ENCODE measurements at places on chromosomes 5 and 9. TPM values are rescaled to one million over a fixed set of nuclear protein-coding genes. Genes with fewer than 3 reads are reported as not detected.

DNA sequence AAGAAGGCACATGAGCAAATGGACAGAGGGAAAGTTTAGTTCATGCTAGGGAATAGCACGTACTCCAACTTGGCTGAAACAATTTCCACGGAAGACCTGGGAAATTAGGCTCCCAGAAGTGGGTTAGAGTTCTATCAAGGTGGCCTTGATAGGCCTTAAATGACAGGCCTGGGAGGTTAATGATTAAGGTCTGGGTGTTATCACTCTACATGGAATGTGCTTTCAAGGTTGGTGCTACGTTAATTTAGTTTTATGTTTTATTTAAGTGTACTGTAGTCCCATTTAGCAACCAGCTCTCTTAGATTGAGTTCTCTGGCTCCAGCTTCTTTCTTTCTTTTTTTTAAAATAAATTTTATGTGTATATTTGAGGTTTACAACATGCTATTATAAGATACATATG, 121.4 kb upstream of the MEF2C start:
- no peak for DNase-seq
- H3K4me3 ChIP-seq = no peak overlapping the region
- H3K36me3 ChIP-seq = no peaks in the 10 kb centered on the region
- H3K27me3 ChIP-seq = no peaks in the 10 kb centered on the region

DNA sequence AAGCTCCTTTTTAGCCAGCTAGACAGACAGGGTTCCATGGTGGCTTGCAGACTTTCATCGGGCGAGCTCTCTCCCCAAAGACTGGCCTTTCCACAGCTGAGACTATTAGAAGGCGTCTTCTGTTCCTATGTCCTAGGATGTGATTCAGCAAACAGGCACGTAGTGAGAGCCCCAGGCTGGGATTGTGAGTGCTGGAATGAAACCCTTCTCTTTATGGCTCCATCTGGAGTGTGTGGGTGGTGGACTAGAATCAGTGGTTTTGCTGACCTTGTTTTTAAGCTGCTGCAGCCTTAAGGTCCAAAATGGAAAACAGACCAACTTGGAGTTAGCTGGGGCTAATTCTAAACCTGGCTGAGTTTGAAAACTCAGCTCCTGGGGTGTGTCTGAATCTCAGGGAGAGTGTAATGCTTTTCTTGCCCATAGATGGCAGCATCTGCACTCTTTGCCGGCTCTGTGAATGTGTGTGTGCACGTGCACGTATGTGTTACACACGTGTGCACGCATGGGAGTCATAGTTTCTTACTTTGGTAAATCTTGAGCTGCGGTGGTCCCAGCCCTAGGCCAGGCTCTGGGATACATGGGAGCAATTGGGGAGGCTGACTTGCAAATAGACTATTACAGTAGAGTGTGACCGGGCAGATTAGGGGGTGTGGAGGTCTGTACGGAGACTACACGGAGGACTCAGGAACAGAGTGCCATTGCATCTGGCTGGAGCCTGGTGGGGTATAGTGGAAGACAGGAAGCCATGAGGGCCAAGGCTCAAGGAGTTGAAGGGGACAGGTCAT, 10.7 kb downstream of the GSN start:
- peak; percentile 99 for DNase-seq
- H3K27ac ChIP-seq = peak overlapping the region; percentile 92
- H3K4me1 ChIP-seq = peaks cover 53% of the 10 kb centered on the region
- H3K4me3 ChIP-seq = no peak overlapping the region

DNA sequence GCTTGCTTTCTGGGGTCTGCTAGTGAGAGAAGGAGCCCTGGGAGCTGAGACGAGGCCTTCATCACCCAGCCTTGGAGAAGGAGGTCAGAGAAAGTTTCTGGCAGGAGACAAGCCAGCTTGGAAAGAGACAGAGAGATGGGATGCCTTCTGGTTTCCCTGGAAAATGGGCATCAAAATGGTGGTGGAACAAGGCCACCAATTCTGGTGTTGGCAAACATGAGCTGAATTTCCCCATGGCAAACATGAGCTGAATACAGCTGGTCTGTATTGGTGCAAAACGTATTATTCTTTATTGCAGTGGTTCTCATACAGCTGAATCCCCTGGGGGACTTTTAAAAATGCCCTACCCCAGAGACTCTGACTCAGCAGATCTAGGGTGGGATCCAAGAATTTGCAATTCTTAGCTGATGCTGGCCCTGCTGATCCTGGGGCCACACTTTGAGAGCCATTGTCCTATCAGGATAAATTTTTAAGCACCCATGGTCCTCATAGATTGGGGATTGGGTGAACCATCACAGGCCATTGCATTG, 39.1 kb upstream of the S1PR3 start:
- no peaks in the 10 kb centered on the region for H3K27me3 ChIP-seq
- peaks cover 42% of the 10 kb centered on the region for H3K4me1 ChIP-seq
- DNase-seq = no peak
- H3K27ac ChIP-seq = no peak overlapping the region

Gene CXCL14
- total RNA-seq = 21.3 TPM

Gene FEM1C
- 16.7 TPM for total RNA-seq

All from muscle of leg (tissue), 16 donors.